ENCODE measurements at places on chromosomes 4 and X.

GRCh38 chrX:153686711-153687110, 1.0 kb upstream of the SLC6A8 start:
- DNase-seq, result no peak

DNA sequence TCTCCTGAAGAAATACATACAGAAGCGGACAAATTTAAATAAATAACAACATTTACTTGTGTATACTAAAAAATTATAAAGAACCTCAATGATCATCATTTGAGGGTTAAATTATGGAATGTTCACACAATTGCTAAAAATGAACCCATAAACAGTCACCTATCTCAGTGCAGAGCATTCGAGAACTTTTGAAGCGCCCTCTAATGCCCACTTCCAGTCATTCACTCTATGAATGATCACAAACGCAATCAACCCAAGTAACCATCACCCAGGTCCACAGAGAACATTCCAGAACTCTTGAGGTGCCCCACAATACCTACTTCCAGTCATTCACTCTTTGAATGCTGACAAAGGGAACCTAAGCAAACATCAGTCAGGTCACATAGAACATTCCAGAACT, 103.5 kb upstream of the PLAC1 start:
- no peak for DNase-seq

- DNase-seq, result no peak
Measured at GRCh38 chr4:83113429-83113786, 1.1 kb downstream of the PLAC8 start.

- no peak for DNase-seq
Measured at GRCh38 chr4:92104506-92104905, 199.3 kb upstream of the GRID2 start.
